ENCODE measurements at places on chromosomes 12 and 14.

DNA sequence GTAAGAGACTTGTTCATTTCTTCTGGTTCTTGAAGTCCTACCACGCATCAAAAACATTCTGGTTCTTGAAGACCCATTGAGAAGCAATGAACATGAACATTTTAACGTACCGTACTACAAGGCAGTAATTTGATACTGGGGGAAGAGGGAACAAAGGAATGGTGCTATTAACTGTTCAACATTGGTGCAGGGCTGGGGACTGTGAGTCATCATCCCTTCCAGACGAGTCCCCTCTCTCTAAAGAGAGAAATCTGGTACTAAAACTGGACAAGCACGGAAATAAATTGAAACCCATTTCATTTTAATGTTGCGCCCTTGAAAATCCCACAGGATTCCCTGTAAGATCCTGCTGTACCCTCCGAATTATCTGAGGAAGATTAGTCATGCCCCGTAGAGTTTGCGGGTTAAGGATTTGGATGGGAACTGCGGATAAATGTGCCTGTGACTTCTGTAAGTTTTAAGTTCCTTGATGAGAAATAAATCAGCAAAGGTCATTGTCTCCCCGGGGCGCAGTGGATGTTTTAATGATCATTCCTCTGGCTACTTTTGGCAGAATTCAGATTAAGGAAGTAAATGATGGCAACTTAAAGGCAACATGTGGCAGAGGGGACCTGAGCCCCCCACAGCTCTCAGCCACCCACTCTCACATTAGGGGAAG is 78.6 kb downstream of the KCNK13 start:
- DNase-seq, result no peak

GRCh38 chr14:69263364-69263763 is 3.4 kb downstream of the GALNT16 start:
- DNase-seq, result no peak

DNA sequence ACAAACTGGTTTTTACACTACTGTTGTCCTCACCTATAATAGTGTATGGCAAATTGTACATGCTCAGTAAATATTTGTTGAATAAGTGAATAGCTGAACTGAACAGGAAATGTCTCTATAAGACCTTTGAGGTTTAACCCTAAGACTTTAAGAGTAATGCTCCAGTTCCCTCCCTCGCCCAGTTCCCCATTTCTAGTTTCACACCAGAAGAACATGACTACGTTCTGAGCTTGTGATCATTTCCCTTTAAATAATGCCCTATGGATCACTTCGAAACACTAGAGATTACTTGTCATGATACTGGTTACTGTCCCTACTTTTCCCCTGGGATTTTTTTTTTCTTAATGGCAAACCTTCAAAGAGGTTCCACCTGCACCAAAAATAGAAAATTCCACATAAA is 69.3 kb downstream of the PRKD1 start:
- no peak for DNase-seq

- no peak for DNase-seq
Measured at GRCh38 chr14:54590481-54590880, 23.6 kb downstream of the SAMD4A start.

DNA sequence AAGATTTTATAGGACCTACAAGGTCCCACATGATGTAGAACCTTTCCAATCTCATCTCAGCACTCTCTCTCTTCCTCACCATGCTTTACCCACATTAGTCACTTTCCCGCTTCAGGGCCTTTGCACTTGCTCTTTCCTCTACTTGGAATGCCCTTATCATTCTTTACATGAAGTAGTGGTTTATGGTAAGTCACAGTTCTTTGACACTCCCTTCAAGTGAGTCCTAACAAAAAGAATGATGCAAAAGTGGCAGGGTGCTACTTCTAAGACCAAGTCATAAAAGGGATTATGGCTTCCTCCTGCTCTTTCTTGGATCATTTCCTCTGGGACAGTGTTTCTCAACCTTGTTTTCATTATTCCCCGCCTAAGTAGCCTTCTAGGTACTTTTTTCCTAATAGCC is 13.1 kb downstream of the TMBIM4 start:
- no peak for DNase-seq

DNA sequence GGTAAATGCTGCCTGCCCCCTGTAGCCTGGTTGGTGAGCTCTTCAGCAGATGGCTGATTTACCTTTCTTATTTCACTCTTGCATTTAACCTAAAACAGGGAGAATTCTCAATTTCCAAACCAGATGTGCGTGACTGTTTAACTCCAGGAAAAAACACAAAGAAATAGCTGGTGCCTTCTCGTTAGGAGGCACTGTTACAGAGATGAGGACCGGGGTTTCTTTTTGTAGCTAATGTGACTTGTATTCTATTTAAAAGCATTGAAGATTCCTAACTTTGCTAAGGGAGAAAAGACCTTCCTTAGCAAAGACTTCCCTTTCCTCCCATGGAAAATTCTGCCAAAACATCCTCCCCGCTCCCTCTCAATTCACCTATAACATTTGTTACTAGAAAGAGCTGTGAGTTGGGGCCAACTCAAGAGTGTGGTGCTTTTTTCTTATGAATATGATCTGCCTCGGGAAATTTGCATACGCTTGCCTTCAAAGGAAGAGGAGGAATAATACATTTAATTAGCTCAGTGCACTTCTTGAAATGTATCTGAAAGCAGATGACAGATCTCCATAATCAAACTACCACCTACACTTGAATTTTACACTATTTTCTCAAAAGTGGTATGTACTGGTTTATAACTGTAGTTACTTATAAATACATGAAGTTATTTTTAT is 102.0 kb upstream of the ARID2 start:
- DNase-seq, result peak; percentile 26

GRCh38 chr12:2227360-2227759 is 174.6 kb downstream of the CACNA1C start:
- DNase-seq, result no peak

DNA sequence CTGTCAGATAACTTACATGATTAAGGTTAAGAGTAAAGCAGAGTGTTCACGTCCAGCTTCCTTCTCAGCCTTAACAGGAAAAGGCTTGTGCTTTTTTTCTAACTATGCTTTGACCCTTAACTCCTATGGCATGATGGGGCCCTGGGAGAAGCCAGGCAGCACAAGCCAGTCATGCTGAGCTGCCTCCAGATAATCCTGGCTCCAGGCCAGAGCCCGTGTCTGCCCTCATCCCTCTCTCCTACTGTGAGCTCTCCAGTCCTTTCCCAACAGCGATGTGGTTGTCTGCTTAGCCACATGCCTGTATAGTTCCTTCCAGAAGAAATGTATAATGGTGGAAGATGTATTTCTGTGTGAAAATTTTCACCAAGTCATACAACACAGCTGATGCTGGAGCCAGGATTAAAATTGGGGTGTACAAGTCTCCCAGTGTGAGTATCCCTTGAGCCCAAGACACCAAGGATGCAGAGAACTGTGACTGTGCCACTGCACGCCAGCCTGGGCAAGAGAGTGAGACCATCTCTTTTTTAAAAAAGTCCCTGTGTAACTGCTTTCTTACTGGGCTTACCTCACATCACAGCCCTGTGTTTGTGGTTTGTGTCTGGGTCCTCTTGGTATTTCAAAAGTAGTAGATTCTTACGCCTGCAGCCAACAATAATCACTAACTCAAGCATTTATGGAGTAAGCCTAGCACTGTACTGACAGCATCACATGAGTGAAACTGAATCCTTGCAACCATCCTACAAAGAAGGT is 7.9 kb upstream of the ITFG2 start:
- DNase-seq, result no peak

DNA sequence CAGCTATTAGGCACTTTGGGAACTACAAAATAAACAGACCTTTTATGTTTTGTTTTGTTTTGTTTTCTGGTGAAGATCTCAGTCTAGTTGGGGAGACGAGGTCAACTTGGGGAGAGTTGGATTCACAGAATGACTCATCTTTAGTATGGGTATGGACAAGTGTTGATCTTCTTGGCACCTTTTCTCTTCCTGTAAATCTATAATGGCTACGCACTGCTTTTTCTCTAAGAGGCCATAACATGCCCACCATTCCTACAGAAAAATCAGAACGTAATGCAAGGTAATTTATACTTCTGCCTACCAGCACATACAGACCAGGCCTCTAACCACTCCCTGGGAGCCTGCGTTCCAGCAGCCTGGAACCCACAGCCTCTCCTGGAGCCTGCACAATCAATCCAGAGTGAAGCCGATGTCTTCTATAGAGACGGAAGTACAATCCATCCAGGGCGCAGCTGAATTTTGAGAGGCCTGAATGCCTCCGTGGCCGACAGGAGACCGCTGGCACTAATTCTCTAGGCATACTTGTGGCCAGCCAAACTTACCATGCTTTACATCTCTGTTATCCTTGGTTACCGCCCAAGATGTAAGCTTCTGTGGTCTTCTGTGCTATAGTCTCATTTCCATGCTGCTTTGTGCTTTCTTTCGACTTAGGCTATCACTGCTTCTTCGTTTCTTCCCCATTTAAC is 717 bp downstream of the PPHLN1 start:
- DNase-seq, result no peak

DNA sequence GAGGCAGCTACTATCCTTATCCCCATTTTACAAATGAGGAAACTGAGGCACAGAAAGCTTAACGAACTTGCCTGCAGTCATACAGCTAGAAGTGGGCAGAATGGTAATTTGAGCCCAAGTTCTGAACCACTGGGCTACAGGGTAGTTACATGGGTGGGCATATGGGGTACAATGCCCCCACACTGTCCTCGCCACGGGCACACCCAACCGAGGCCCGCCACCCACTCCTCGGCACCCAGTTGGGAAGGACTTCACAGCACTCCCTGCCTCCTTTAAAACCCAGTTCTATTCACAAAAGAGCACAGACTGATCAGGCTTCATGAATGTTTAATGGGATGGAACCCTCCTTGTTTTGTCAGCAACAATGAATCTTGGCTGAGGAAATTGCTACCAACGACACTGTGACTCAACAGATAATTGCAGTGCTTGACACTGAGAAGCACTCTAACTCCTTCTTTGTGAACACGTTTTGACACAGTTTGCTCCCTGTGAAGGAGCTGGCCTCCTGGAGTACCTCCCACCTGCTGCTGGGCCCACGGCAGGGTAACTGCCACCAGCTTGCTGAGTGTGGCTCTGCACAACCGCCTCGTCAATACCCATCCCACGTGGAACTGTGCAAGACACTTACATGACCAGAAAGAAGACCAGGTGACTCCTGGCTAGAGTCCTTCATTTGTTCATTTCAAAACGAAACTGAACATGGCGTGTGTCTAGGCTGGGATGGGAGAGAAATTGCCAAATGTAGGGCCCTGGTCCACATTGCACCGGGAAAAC is 63.5 kb downstream of the CLMN start:
- DNase-seq, result no peak

GRCh38 chr12:1122786-1123185 is 131.8 kb downstream of the ERC1 start:
- DNase-seq, result no peak

DNA sequence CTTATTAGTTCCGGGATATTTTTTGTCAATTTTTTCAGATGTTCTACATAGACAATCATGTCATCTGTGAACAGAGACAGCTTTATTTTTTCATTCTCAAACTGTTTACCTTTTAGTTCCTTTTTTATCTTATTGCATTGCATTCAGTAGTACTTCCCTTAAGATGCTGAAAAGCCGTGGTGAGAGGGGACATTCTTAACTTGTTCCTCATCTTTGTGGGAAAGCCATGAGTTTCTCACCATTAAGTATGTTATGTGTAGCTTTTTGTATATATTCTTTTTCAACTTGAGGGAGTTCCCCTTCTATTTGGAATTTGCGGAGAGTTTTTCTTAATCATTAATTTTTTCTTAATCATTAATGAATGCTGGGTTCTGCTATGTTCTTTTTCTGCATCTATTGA is 1727.1 kb upstream of the SEL1L start:
- no peak for DNase-seq

DNA sequence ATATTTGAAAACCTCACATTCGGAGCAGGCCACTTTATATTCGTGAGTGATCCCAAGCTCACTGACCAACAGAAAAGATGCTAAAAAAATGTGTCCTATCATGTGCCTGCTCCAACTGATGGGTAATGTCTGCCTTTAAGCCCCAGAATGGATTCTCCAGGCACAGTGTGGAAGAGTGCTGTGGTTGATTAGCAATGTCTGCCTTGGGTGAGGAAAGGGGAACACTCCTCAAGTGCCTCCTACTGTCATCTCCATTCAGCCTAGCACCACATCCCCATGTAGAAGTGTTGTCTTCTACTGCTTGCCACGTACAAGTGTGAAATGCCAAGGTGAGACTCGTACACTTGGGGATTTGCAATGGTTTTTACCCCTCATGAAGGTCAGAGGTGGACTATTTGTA is 199.3 kb downstream of the SLC41A2 start:
- DNase-seq, result peak; percentile 3

GRCh38 chr14:45790293-45790692 is 537.3 kb upstream of the MIS18BP1 start:
- no peak for DNase-seq

GRCh38 chr12:114926341-114926740 is 242.4 kb upstream of the TBX3 start:
- no peak for DNase-seq

Measured in H7 (cell line).